ENCODE measurements at places on chromosomes 12 and 14. TPM values are rescaled to one million over a fixed set of nuclear protein-coding genes. Genes with fewer than 3 reads are reported as not detected.

Gene TMEM229B
- total RNA-seq: 7.8 TPM

- no peak overlapping the region for H3K27ac ChIP-seq
- no peaks in the 10 kb centered on the region for H3K27me3 ChIP-seq
These were observed 349.2 kb upstream of the LMO3 start for GRCh38 chr12:16955083-16955657.

Gene RAB15
- total RNA-seq: 18.2 TPM

DNA sequence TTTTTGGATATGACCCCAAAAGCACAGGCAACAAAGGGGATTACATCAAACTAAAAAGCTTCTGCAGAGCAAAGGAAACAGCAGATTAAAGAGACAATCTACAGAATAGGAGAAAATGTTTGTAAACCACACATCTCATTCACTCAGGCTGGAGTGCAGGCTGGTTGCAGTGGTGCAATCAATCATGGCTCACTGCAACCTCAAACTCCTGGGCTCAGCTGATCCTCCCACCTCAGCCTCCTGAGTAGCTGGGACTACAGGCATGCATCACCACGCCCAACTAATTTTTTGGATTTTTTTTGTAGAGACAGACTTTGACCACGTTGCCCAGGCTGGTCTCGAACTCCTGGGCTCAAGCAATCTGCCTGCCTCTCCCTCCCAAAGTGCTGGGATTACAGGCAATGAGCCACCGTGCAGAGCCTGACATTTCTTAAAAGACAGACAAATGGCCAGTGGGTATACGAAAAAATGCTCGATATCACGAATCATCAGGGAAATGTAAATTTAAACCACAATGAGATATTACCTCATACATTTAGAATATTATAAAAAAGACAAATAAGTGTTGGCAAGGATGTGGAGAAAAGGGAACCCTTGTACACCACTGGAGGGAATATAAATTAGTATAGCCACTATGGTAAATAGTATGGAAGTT, 9.8 kb downstream of the NCKAP5L start:
- H3K4me3 ChIP-seq: no peak overlapping the region
- no peak for DNase-seq
- H3K36me3 ChIP-seq: no peaks in the 10 kb centered on the region
- H3K27me3 ChIP-seq: no peaks in the 10 kb centered on the region
- no peak overlapping the region for H3K27ac ChIP-seq
- H3K4me1 ChIP-seq: no peaks in the 10 kb centered on the region

Gene KRT7
- 1.6 TPM for total RNA-seq

Gene IL22
- total RNA-seq: not detected

Gene RFLNA
- total RNA-seq: 29.7 TPM
